ENCODE measurements at places on chromosomes 13 and 19.

- no peak for DNase-seq
These were observed 7.5 kb upstream of the SACS start for GRCh38 chr13:23440821-23441618.

DNA sequence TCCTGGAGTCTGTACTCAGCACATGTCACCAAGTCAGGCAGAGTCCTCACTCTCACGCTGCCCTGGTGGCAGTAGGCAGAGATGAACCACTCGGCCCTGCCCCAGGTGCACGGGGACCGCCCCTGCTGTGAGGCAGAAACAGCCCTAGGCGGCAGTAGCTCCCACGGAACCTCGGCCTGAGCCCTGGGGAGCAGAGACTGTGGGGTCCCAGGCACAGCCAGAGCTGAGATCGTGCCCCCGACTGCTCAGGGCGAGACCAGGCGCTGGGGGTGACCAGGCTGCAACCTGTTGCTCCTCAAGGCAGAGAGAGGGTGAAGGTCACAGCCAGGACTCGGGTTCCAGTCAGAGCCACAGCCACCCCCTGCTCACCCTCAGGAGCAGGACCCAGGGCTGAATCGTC is 34.9 kb downstream of the AP1M1 start:
- DNase-seq, result no peak

GRCh38 chr13:106210324-106210723 is 325.1 kb downstream of the EFNB2 start:
- DNase-seq, result no peak

DNA sequence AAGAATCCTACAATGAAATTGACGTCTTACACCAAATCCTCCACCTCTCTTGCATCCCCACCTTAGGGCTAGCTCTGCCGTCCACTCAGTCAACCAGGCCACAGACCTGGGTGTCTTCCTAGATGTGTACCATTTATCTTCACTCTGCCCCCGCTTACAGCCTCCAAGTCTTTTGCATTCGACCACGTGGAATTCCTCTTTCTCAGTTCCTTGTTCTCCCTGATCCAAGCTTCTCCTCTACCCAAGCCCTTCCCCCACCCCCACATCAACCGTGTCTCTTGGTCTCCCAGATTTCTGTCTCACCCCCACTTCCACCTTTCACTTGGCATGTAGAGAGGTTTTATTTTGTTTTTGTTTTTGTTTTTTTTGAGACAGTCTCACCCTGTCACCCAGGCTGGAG is 1.2 kb upstream of the DMWD start:
- no peak for DNase-seq

GRCh38 chr19:53333066-53333462 is 485 bp upstream of the ZNF845 start:
- no peak for DNase-seq

GRCh38 chr19:18932216-18932841 is 8.7 kb downstream of the HOMER3 start:
- DNase-seq, result no peak

DNA sequence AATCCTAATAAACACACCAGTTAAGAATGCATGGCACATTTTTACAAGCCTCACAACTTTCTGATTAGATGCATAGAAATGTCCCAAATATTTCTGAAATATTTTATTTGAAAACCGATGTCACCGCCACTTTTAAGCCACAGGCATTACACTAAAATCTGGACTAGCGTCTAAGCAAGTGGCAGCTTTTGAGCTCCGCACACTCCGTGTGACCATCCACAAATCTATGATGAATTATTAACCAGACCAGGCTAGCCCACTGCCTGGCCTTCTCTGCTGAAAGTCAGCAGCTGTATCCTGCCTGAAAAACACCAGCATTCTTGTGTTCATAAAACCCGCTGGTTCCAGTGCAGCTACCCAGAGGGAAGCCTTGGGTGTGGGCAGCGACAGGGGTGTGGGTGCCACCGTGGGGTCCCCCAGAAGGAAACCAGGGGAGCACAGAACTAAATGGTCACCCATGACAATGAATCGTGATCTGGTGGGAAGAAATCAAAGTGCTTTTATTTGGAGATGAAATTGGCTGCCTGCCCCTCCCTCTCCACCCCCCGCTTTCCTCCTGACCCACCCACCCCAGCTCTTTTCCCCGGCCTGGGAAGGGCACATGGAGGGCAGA is 13.8 kb downstream of the RASA3 start:
- no peak for DNase-seq

- DNase-seq, result no peak
These were observed 857 bp downstream of the POU2F2 start for GRCh38 chr19:42131149-42132029.

GRCh38 chr13:112642090-112642460 is 47.8 kb upstream of the ATP11A start:
- no peak for DNase-seq

GRCh38 chr13:105816994-105817393 is 718.5 kb downstream of the EFNB2 start:
- DNase-seq, result no peak

- DNase-seq, result no peak
These were observed 200.4 kb downstream of the DLEU7 start for GRCh38 chr13:50643060-50643459.

DNA sequence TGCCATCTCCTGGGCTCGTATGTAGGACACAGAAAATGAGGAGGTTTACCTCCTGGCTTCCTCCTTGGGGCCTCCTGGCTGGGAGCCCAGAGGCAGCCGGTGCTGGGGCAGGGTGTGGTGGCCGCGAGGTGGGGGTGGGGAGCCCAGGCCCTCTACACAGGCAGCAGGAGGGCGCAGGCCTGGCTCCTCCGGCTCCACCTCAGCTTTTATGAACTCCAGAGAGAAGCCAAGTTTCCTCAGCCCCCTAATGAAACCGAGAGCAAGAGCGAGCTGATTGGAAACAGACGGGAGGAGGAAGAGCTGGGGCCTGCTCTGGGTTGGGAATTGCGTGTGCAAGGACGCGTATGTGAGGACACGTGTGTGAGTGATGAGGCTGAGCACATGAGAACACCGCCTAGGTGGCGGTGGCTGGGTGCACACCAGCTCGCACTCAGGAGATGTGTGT is 23.1 kb downstream of the LYL1 start:
- no peak for DNase-seq

GRCh38 chr19:49983645-49984229 is 22.8 kb upstream of the SIGLEC11 start:
- no peak for DNase-seq
